Hindlimb muscle (tissue), 1 donor: ENCODE measurements at places on chromosomes 5 and 9.

GRCh38 chr5:109003928-109004327 is 256.2 kb downstream of the FER start:
- no peak for DNase-seq

- DNase-seq = no peak
Measured at GRCh38 chr9:98600631-98601030, 108.1 kb downstream of the GABBR2 start.

DNA sequence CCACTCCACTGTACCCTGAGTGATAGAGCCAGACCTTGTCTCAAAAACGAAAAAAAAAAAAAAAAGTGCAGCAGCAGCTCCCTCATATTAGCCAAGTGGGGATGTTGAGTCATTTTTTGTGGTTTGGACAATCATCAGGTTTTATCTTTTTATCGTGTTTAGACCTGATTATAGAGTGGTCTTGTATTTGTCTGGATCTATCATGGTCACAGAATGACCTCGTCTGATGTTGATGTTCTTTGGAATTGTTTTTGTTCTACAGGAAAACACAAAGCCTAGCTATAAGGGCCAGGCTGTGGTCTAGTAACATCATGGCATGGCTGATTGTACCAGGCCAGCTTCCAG is 1.6 kb upstream of the FBXW11 start:
- no peak for DNase-seq

DNA sequence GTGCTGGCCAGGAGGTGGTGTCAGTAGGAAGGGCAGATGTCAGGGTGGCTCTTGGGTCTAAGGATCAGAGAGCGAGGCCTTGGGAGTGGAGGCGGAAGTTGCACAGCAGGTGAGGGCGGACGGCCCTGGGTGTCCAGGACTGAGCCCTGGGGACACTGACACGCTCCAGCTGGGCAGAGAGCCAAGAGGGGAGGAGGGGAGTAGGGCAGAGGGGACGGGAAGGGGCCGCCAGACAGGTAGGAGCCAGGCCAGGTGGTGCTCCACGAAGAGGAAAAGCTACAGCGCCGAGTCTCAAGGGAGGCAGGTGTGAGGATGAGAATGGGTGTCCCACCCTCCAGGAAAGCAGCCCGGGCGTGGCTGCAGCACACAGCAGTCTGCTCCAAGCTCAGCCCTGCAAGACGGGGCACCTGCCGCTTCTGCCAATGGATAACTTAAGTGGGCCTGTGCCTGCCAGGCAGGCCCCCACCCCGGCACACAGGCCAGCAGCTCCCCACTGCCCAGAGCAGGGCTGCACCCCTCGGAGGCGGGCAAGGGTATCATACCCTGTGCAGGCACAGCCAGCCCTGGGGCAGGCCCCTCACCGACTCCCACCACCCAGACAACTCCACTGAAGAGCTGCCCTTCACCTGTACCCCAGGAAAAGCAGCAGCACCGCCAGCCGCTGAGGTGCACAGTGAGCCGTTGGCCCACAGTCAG is 4.9 kb downstream of the TPRN start:
- no peak for DNase-seq

- no peak for DNase-seq
Measured at GRCh38 chr5:62934319-62934718, 355.7 kb downstream of the LRRC70 start.

- peak; percentile 40 for DNase-seq
Measured at GRCh38 chr5:137778772-137779564, 24.8 kb upstream of the HNRNPA0 start.

DNA sequence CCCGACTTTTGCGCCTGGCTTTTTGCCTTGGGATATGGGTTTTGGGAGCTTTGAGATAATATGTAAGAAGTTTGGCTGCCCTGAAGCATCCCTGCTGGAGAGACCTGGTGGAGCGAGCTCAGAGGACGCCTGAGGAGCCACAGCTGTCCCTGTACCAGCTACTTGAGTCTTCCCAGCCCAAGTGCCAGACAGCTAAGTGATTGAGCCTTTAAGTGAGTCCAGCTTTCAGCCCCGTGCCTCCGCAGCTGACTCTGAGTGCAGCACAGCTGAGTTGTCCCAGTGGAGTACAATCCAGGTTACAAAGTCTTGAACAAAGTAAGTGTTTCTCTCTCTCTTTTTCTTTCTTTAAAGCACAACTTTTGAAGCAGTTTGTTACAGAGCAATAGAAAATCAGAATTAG is 203.8 kb upstream of the DAP start:
- no peak for DNase-seq

DNA sequence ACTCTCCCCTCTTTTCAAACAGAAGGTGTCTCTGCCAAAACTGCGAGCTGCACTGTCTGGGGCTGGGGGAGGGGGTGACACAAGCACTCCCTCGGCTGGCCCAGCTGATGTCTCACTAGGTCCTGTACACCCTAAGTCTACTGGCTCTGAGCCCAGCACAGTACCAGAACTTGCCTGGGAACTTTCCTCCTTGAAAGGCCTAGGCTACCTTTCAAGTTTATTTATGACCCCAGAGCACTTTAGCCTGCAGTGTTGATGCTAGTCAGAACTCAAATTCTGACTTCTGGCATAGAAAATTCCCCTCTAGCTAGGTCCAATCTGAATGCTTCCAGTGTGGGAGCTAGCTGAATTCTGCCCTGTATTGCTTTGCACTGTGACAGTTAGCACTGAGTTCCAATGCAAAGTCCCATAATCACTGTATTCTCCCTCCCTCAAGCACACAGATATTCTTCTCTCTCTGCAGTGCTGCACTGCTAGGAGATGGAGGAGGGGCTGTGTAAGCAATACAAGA is 10.5 kb downstream of the LURAP1L start:
- DNase-seq = no peak

DNA sequence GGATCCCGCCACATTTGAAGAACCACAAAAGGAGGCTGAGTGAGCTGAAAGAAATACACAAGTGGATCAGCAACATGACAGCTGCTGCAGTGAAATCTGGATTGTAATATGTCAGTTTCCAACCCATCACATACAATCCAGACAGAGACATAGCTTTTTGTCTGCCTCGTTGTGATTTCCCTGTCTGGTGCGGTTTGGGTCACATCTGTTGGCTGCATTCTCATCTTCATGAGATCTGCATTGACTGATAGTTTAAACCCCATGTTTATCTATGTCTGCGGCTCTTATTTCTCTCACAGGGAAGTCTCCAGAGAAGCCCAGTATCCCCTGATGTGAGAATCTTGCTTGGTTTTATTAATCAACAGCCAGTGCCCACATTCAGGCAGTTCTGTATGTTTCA is 403.1 kb upstream of the ZNF608 start:
- DNase-seq = no peak

GRCh38 chr9:22052376-22052945 is 43.4 kb upstream of the CDKN2B start:
- DNase-seq = no peak

- DNase-seq = no peak
Measured at GRCh38 chr9:98323051-98323830, 67.8 kb upstream of the TBC1D2 start.

- DNase-seq = no peak
Measured at GRCh38 chr5:114122852-114123251, 239.0 kb upstream of the KCNN2 start.

GRCh38 chr5:123455095-123455494 is 31.9 kb upstream of the CEP120 start:
- DNase-seq = no peak

GRCh38 chr5:107542831-107543231 is 127.9 kb downstream of the EFNA5 start:
- DNase-seq = no peak

DNA sequence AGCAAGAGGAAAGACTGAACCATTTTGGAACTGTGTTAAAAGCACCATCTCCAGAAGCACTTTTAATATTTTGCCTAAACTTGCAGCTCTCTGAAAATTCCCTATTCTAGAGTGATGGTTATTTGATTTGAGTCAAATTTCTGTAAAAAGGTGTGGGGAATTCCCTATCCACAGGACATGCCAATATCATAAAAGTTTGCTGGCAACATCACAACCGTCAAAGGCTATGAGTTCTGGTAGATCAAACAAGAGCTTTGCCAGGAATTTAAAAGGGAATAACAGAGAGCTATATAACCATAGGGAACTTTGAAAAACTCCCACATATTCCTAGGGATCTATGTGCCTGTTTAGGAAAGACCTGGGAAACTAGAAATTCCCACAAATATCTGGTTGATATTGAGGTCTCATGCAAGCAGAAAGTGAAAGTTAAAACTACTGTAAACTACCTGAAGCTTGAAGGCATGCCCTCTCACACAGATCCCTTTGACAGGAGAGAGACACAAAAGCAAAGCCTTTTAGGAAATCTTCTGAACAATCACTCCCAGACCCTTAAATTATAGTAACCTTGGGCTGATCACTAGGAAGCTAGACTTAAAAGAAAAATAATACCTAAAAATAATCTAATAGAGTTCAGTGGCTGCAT is 549.9 kb downstream of the ANXA1 start:
- DNase-seq = peak; percentile 1

GRCh38 chr5:9056046-9056445 is 489.8 kb downstream of the SEMA5A start:
- no peak for DNase-seq

DNA sequence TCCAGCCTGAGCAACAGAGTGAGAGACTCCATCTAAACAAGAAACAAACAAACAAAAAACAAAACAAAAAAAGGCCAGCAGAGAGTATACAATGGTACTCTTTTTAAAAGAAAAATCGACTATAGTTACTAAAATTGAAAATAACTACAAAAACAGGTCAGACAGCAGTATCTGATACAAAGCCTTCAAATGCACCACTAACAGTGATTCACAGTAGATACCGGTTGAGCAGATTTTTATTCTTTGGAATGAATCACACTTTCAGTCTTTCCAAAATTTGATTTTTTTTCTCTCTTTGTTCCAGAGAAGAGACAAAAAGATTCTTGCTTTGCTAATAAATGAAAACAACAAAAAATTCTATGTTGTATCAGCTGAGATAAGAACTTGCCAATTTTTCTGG is 36.9 kb downstream of the ROR2 start:
- DNase-seq = no peak

DNA sequence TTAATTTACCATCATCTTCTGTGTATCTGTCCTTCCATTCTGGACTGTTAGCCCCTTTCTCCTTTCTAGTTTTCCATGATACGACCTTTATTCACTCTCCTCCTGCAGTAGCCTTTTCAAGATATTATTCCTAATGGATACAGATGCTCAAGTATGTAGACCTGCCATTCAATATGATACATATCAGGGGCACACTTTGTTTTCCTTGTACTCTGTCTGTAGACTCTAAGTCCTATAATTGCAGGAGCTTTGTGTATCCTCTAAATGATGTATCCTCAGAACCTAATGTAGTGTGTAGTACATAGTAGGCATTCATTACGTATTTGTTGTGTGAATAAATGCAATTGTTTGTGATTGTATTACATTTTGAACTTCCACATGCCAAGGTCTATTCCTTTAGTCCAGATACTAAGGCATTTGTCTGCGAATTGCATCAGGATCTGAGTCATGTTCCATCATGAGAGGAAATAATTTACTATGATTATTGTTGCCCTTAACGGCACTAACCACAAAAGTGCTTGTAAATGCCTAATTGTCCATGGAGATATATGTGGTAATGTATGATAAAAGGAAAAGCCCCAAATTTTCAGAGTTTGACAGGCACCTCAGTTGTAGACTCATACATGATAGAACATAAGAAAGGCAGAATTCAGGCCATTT is 57.1 kb upstream of the IZUMO3 start:
- no peak for DNase-seq

GRCh38 chr9:99011161-99011709 is 67.5 kb downstream of the COL15A1 start:
- no peak for DNase-seq

DNA sequence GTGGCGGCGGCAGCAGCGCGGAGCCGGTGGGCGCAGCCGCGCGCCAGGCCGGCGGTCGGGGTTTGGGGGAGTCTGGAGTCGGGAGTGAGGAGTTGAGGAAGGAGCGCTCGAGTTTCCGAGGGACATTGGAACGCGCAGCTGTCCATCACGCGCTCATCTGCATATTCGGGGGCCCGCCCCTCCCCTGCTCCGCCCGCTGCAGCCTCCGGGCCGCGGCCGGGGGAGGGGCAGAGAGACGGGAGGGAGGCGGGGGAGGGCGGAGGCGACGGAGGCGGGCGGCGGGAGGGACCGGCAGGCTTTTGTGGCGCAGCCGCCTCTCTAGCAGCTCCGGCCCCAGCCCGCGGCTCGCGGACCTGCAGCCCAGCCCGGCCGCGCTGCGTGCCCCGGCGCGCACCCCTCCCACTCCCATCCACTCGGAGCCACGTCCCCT is at the start of gene IRX2:
Gene IRX2 (minus strand): TSS at position 86 of the 430 bp plus-strand sequence. CDS start 264 bp downstream, outside the sequence.
- DNase-seq = peak; percentile 83

DNA sequence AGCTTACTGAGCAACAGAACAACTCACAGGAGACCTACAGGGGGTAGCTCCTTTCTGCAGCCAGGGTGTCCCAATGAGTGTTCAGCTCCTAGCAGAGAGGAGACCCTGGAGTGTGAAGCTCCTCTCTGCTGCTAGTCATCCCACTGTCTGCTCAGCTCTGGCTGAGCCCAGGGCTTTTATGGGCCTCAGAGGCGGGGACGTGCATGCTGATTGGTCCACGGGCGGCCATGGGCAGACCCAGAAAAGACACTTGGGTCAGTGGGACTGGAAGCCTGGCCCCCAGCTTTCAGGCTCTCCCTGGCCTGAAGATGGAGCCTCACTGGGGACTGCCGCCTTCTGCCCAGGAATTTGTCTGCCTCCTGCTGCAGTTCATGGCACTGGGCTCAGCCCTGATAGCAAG is 40.6 kb downstream of the TSPAN17 start:
- DNase-seq = no peak

- DNase-seq = no peak
Measured at GRCh38 chr9:6142799-6143454, 72.7 kb upstream of the IL33 start.

DNA sequence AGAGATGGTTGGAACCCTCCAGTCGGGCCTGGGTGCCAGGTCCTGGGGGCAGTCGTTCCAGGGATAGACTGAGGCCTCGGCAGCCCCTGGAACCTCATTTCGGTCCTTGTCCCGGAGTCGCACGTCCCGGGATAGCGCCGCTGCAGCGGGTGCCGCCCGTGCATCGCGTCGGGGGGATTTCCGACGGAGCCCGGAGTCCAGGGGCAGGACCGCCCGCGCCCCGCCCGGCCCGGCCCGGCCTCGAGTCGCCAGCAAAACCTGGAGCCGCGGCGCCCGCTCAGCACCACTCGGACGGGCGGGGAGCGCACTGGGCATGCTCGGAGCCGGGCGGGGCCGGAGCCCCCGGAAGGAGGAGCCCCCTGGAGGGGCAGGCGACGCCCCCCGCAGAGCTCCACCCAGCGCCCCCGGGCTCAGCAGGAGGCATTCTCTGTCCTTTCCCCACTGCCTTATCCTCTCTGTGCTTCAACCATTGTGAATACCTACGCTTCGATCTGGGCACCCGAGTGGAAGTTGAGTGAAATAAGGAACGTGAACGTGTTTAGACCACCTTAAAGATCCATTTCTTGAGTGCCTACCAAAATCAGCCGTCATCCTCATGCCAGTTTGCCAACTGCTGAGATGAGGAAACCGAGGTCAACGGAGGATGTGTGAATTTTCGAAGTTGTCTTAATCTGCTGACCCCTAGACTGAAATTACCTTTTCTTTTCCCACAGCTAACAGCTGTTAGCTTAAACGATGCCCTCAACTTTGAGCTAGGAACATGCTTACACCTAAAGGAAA is 1.7 kb upstream of the PTPN3 start:
- DNase-seq = no peak

- DNase-seq = no peak
Measured at GRCh38 chr5:5816960-5817359, 394.5 kb downstream of the ICE1 start.
